ENCODE measurements at places on chromosomes 2 and 18.

DNA sequence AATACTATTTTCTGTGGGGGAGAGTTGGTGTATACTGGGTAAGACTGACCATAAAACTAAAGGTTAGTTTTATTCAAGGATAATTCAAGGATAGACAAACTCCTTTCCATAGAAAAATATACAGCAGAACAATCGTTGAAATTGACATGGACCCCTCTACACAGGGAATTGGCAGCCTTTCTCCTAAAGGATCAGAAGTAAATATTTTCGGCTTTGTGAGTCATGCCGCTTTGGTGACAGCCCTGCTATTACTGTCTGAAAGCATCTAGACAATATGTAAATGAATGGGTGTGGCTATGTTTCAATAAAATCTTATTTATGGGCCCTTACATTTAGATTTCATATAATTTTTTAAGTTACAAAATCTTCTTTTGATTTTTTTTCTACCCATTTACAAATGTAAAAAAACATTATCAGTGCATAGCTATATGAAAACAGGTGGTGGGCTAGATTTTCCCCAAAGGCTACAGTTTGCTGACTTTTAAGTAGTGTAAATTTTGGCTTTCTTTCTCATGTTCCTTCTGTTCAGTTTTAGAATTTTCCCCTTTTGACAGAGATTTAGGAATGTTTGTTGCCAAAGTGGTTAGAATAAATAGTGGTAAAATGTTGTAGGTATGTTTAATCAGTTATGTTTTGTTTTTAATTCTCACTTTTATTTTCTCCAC, 270.6 kb downstream of the DCC start:
- DNase-seq, result no peak

GRCh38 chr2:25879133-25879730, 945 bp upstream of the ASXL2 start:
- peak; percentile 42 for DNase-seq

- no peak for DNase-seq
Observed at GRCh38 chr2:38093527-38094165, 17.7 kb upstream of the CYP1B1 start.

DNA sequence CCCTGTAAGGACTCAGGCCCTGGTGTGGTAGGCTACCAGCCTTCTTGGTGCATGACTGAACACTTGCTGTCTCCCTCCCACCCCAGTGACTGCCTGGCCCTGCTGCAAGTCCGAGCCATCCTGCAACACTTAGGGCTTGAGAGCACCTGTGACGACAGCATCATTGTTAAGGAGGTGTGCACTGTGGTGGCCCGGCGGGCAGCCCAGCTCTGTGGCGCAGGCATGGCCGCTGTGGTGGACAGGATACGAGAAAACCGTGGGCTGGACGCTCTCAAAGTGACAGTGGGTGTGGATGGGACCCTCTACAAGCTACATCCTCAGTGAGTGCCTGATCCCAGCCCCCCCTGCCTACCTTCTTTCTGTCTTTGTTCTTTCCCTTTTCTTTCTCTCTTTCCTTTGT, 55.2 kb downstream of the HK2 start:
- no peak for DNase-seq

DNA sequence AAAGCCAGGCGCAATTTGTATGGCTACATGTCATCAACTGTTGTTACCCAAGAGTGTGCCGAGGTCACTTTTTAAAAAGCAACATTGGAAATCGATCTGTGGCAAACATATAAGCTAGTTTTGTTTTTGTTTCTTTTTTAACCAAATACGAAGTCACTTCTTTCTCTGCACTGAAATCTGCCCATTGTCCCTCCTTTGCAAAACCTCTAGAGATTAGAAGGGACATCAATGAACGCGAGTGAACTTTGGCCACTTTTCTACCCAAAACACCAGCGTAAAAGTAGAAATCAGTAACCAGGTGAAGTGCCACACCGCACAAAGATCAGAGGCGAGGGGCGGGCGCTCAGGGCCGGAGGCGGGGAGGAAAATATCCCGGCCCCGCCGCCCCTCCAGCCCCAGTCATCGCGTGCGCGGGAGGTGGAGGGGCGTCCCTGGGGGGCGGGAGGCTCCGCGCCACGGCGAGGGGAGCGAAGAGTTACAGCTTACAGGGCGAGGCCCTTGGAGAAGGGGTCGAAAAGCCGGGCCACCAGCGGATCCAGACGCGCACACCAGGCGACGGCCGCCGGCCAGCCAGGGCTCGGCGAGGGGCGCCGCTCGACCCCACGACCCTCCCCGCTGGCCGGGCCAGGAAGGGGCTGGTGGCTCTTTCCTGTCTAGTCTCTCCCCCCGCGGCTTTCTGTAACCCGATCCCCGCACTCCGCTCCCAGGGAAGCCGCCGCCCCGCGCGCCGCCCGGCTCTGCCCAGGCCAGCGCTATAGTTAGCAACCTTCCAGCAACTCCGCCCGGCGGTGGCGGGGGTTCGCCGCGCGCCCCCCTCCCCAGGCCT, 993 bp downstream of the RBMS1 start:
- DNase-seq, result peak; percentile 63

GRCh38 chr18:48488388-48488850, 50.4 kb upstream of the CTIF start:
- peak; percentile 73 for DNase-seq

All from RWPE1 (cell line).